ENCODE measurements at places on chromosomes 4 and X. TPM values are rescaled to one million over a fixed set of nuclear protein-coding genes. Genes with fewer than 3 reads are reported as not detected.

DNA sequence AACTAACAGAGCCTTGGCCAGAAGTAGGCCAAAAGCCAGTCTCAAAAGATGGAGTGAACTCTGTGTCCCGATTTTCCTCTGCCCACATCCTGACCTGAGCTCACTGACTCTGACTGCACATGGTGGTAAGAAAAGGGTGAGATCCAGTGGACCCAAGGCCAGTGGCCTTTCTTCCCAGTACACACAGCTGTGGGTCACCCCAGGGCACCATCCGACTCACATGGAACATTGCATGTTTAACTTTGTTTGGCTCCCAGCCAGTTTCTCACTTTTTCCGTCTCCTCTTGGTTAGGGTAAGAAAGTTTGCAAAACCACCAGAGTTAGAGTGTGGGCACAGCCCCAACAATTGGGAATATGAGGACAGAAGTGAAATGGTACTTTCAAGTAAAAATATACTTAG is 69.8 kb downstream of the GAB1 start:
- no peak for DNase-seq

- no peak for DNase-seq
Measured at GRCh38 chr4:109079201-109079600, 223.3 kb downstream of the COL25A1 start.

DNA sequence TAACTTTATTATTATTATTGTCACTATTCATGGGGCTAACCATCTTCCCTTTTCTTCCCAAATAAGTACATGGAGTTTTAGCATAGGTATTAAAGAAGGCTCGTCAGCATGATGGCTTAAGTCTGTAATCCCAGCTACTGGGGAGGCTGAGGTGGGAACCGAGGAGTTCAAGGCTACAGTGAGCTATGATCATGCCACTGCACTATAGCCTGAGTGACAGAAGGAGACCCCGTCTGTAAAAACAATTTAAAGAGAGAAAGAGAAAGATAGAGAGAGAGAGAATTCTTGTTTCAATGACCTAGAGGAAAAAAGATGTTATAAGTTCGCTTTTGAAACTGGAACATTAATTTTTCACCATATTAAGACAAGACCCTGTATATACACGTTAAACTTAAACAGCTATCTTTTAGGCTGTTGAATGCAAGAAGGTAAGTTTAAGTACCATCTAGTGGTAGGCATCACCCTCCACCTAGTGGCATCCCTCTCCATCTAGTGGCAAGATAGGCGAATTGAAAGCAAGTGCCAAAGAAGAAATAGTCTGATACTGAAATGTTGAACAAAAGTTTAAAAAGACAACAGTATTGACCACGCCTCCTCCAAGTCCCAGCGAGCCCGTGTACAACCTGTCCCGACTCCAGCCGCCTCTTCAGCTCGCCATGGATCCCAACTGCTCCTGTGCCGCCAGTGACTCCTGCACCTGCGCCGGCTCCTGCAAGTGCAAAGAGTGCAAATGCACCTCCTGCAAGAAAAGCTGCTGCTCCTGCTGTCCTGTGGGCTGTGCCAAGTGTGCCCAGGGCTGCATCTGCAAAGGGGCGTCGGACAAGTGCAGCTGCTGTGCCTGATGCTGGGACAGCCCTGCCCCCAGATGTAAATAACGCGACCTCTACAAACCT is 26.0 kb upstream of the YTHDC1 start:
- no peak for DNase-seq

- DNase-seq, result no peak
Measured at GRCh38 chrX:29237972-29238371, 650.7 kb downstream of the IL1RAPL1 start.

DNA sequence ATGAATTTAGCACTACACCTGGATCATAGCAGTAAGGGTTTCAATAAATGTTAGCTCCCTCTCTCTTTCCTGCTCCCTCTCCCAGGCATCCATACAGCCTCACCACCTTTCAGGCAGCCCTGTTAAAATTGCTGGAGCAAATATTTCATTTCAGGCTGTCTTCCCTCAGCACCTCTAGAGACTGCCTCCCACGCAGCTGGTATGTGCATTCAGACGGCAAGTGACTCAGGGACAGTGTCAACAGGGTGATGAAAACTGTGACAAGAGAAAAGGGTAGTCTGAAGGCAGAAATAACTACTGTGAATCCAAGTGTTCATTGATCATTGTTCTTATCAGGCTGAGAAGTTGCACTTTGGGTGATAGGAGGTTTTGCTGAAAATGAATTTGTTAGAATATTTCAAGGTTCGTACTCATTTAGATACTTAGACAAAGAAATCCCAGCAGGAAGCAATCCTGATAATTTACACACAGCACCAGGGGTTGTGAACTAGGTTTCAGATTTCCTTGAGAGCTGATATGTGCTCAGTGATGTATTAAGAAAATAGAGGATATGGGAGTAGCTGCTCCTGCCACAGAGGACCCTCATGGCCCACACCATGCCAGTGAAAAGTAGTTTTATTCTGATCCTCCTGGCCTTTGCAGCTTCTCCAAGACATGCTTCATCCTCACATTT is 424.2 kb downstream of the FGF13 start:
- no peak for DNase-seq

GRCh38 chrX:10039821-10040793 is 72.9 kb downstream of the CLDN34 start:
- no peak for DNase-seq

DNA sequence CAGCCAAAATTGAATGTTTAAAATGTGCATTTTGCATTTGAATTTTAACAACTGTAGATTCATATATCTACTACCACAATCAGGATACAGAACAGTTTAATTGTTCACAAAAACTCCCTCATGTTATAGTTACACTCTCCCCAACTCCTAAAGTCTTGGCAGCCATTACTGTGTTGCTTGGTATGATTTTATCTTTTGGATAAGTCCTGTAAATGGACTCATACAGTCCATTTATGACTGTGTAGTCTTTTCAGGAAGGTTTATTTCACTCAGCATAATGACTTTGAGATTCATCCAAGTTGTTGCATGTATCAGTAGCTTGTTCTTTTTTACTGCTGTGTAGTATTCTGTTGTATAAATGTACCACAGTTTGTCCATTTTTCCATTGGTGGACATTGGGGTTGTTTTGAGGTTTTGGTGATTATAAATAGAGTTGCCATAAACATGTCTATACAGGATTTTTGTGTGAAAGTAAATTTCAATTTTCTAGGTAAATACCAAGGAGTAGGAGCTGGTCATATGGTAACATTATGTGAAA is 9.9 kb downstream of the FAM193A start:
- DNase-seq, result no peak

- DNase-seq, result no peak
Measured at GRCh38 chr4:60359746-60360367, 840.3 kb upstream of the ADGRL3 start.

DNA sequence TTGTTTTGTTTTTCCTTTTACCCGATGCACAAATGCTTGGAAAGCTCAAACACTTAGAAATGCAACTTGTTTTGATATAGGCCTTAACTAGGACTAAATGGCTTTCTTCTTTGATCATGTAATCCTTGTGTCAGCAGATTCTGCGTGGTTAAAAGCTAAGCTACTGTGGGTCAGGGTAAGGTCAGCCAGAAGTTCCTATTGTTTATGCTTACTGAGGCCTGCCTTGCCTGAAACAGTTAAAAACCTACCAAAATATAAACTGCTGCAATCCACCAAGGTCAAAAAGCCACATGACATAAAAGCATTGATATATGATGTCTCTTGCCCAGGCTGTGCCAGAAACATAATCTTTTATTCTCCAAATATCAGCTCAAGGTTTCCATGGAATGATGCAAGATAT is 223.4 kb downstream of the FAM47B start:
- no peak for DNase-seq

DNA sequence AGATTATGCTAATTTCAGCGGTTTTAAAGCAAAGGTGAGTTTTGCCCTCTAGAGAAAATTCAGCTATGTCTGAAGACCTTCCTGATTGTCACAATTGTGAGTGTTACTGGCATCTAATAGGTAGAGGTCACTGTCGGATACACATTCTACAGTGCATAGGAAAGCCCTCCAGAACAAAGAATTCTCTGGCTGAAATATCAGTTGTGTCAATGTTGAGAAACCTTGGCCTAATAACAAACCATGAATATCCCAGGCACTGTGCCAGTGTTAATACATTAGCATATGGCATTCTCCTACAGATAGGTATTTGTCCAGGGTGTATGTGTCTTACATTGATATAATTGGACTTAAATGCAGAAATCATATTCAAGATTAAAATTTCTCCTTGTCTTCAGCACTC is 294.3 kb downstream of the FSTL5 start:
- DNase-seq, result no peak

DNA sequence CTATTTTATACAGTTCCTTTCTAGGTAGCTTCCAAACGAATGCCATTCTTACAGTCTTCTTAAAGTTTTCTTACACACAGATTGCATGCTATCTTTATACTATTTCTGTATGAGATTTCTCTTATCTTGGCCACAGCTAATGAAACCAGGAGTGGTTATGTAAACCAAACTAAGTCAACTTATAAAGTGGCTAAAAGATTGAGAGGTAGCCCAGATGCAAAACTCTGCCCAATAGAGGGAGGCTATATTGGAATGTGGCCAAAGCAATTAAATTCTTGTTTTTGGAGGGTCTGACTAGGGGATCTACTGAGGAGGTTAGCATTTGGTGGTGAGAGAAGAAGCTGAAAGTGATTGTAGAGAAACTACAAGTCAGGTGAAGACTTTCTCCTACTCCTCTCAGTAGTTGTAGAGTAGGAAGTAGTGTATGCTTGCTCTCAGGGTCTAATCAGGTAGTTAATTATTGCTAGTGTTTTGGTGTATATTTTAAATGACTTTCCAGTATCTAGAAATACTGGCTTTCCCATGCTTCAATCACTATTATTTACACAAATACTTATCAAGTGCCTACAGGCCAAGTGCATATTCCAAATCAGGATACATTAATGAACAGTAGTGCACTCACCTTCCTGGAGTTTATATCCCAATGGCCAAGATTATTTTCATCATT is 104.2 kb upstream of the HPGD start:
- no peak for DNase-seq

GRCh38 chrX:123425471-123425870 is 241.4 kb downstream of the GRIA3 start:
- DNase-seq, result no peak

The GSPT2 gene
- total RNA-seq, result 14.6 TPM

The XAGE1A gene
- total RNA-seq, result not detected

The ARHGEF38 gene
- total RNA-seq, result not detected

The SLC25A43 gene
- total RNA-seq, result 1.0 TPM

Measured in glutamatergic neuron (in vitro differentiated cells).